KG1 (cell line): ENCODE measurements at places on chromosomes 4 and X.
A peak's percentile ranks its signal among the peaks of the same experiment; 100 is the strongest.

GRCh38 chr4:156942991-156943390 lies 28.6 kb downstream of the PDGFC start:
- no peak for DNase-seq

- no peak for DNase-seq
Measured at GRCh38 chr4:41122309-41122708, 92.0 kb downstream of the APBB2 start.

DNA sequence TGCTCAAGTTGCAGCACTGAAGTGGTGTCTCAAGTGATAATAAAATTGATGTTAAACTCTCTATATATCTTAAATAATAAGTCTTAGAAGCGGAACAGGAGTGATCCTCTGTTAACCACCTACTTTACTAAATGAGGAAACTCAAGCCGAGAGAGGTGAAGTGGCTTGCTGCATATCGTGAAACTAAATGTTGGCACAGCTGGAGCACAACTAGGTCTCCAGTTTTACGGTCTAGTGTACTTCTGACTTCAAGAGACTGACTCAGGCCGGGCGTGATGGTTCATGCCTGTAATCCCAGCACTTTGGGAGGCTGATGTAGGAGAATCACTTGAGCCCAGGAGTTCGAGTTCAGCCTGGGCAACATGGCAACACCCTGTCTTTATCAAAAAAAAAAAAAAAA lies 35.5 kb upstream of the PLS3 start:
- no peak for DNase-seq

DNA sequence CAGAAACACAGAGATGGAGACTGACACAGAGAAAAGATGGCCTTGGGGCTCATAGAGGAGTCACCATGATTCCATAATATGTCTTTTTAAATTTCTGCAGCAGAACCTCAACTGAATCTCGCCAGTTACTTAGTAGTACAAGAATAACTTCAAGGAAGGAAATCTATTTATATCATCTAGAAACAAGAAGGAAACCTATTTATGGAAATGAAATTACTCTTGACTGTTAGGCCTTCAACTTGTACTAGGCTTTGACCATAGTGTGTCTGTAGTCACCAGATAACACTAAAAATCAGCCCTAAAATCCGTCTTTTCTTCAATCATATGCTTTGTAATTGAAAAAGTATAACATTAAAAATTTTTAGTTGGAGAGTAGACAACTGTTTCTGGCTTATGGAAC lies 740.4 kb downstream of the TRIML1 start:
- DNase-seq = no peak

- no peak for DNase-seq
Measured at GRCh38 chr4:108383157-108383556, 214.4 kb upstream of the LEF1 start.

DNA sequence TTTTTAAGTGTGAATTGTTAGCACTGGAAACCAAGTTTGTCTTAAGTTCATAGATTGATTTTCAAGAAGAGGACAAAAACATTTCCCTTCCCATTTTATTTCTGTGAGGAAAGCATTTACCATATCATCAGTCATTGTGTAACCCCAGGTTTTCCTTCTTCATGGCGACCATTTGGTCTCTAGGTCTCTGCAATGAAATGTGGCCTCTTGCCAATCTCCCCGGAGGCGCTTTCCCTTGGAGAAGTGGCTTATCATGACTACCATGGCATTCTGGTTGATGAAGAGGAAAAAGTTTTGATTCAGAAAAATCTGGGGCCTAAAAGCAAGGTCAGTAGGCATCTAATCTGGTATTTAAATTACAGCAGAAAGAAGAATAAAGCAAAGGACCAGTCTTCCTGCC lies 54.4 kb downstream of the ADD1 start:
- DNase-seq = no peak

DNA sequence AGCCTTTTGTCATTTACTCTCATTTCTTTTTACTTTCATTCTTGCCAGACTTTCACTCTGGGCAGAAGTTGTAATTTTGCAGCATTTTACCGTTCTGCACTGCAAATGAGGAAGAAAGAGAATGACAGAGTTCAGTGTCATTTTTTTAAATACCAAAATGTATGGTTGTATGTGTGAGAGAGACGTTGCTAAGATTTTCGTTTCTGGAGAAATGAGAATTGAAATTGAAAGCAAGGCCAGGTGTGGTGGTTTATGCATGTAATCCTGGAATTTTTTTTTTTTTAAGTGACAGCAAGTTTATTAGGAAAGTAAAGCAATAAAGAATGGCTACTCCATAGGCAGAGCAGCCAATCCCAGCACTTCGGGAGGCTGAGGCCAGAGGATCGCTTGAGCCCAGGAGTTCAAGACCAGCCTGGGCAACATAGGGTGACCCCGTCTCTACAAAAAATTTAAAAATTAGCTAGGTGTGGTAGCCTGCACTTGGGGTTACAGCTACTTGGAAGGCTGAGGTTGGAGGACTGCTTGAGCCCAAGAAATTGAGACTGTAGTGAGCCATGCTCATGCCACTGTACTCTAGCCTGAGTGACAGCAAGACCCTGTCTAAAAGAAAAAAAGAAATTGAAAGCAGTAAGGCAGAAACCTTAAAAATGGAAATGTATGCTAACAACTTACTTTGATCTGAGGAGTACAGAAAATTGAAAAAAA lies 12.9 kb downstream of the DCK start:
- DNase-seq = no peak

GRCh38 chrX:127112726-127113125 lies 293.2 kb downstream of the PRR32 start:
- no peak for DNase-seq

GRCh38 chrX:9342561-9343051 lies 122.3 kb upstream of the TBL1X start:
- DNase-seq = peak; percentile 1

DNA sequence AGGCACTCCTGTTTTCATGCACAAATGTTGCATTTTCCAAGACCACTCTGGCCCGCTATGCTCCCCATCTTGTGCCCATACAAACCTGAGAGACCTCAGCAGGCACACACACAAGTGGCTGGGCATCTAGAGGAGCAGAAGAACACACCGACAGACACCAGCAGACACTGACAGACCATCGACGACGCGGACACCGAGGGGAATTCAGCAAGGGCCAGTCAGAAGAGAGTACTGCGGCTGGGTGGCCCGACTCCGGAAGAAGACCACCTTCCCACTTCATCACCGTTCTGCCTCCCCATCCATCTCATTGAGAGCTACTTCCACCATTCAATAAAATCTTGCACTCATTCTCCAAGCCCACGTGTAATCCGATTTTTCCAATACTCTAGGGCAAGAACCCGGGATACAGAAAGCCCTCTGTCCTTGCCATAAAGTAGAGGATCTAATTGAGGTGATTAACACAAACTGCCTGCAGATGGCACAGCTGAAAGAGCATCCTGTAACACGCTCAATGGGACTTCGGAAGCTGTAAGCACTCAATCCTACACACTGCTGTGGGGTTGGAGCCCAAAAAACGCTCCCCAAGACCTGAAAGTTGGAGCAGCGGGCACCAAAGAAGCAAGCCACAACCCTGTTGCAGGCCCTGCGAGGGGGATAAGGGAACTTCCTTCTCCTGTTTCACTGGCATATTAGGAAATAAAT lies 780.9 kb downstream of the ARAP2 start:
- no peak for DNase-seq

DNA sequence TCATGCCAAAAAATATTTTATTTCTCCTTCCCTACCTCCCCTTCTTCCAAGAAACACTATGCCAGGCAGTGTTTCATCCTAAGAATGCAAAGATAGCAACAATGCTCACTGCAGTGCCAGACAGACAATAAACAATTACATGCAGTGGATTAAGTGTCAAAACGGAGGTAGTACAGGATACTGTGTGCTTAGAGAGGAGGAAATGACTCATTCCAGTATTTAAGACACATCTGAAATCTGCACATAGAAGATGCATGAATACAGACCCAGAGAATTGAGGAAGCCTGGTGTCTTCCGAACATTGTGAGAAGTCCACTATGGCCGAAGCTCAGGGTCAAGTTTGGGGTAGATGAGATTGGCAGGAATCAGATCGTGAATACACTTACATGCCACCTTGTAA lies 326.4 kb downstream of the PPP3CA start:
- DNase-seq = peak; percentile 58

DNA sequence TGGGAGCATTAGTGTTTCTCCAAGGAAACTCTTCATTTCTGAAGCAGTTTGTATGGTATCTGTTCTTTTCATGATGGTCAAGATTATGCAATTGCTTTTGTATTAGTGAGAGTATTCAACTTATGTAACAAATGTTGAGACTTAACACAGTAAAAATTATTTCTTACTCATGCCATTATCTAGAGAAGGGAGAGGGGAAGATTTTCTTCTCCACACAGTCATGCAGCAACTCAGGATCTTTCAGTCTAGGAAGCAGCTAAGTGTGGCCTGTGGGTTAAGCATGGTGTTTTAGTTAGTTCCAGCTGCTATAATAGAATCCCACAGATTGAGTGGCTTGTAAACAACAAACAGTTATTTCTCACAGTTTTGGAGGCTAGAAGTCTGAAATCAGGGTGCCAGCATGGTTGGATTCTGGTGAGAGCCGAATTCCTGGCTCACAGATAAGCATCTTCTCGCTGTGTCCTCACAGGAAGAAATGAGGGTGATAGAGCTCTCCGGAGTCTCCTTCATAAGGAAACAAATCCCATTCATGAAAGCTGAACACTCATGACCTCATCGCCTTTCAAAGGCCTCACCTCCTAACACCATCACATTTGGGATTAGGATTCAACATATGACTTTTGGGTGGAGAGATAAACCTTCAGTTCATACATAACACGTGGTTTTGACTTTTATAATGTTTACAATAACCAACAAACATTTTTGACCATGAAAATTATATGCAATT lies 101.2 kb downstream of the FRMPD4 start:
- no peak for DNase-seq

GRCh38 chr4:5460106-5460801 lies 248.1 kb downstream of the EVC2 start:
- no peak for DNase-seq

DNA sequence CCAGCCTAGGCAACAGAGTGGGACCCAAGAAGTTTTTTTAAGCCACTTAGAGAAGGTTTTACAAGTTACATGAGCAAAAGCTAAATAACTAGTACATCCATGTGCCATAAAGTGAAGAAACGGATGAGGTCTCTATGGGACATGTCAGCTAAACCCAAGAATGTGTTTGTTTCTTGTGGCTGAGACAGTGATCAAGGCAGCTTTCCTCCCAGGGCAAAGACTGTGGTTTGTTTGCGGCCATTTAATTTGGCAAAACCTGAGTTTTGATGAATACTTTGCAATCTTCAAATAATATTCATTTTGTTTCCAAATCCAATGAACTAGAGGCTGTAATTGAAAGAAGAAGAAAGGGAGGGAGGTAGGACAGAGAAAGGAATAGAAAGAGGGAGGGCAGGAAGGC lies 44.9 kb upstream of the SLC2A9 start:
- no peak for DNase-seq

DNA sequence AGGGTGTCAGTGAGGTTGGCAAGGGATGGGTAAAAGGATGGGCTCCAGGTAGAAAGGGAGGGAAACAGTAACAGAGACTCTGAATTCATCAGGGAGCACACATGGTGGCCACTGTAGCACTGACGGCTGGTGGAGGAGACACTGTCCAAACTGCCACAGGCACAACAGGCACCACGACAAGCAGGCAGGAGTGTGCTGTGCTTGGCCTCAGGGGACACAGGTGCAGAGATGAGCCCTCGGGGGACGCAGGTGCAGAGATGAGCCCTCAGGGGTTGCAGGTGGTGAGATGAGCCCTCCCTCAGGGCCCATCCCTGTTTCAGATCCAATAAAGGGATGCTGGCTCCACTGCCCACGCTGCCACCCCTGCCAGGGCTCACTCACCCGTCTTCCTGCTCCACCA lies 7.6 kb downstream of the PDE6B start:
- DNase-seq = no peak

GRCh38 chrX:30874851-30875250 lies 14.2 kb downstream of the TAB3 start:
- no peak for DNase-seq

- DNase-seq = no peak
Measured at GRCh38 chr4:147674073-147674472, 9.9 kb downstream of the PRMT9 start.

GRCh38 chr4:126986005-126986404 lies 646.8 kb upstream of the INTU start:
- DNase-seq = no peak

DNA sequence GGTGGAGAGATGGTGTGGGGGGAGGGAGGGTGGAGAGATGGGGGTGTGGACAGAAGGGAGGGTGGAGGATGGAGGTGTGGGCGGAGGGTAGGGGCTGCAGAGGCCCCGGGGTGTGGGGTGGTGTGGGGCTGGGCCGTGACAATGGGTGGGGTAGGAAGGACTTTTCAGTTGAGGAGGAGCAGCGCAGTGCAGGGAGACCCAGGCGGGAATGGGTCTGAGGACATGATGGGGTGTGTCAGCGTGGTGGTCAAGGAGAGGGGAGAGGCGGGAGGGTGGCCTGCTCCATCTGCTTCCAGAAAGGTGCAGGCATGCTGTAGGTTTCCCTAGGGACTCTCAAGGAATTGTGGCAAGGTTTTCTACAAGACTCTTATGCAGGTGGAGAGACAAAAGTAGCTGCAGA lies 48.9 kb downstream of the RGS12 start:
- no peak for DNase-seq

GRCh38 chr4:18404642-18405041 lies 383.1 kb upstream of the LCORL start:
- no peak for DNase-seq

- no peak for DNase-seq
Measured at GRCh38 chrX:132031867-132032266, 8.8 kb downstream of the STK26 start.

- no peak for DNase-seq
Measured at GRCh38 chr4:53981567-53981966, 82.8 kb downstream of the CHIC2 start.

DNA sequence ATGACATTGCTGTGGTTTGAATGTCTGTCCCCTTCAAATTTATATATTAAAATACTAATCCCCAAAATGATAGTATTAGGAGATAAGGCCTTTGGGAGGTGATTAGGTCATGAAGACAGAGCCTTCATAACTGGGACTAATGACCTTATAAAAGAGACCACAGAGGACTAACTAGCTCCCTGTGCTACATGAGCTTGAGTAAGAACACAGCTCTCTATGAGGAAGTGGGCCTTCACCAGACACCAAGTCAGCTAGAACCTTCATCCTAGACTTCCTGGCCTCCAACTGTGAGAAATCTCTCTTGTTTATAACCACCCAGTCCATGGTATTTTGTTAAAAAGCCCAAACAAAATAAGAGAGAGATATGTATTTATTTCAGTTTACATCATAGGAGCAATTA lies 242.2 kb upstream of the CTSO start:
- DNase-seq = no peak
